ENCODE measurements at places on chromosomes 2 and 18.

GRCh38 chr18:59733421-59733820, 36.2 kb upstream of the CCBE1 start:
- no peak for DNase-seq

DNA sequence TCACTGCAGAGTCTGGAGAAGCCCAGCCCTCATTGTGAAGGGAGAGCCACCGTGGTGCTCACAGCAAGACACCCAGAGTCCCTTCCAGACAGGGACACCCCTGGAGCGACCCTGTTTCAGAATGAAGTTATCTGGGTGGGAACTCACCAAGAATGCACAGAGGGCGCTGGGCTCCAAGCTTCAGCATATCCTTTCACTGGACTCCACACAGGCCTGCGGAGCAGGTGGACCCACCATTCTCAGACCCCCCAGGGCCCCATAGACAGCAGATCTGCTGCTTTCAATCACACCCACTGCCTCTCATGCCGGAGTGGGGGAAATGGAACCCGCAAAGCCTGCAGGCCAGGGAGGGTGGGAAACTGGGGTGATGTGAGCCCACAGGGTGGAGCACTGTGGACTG, 87.8 kb downstream of the RRM2 start:
- no peak for DNase-seq

- no peak for DNase-seq
Measured at GRCh38 chr18:12438257-12438656, 30.5 kb downstream of the PRELID3A start.

- DNase-seq, result no peak
Measured at GRCh38 chr2:180334514-180334913, 327.4 kb upstream of the CWC22 start.

- DNase-seq, result no peak
Measured at GRCh38 chr2:127479866-127480743, 46.2 kb downstream of the IWS1 start.

Data from gastrocnemius medialis (tissue), 4 donors.